ENCODE measurements at places on chromosomes 2 and 18. TPM values are rescaled to one million over a fixed set of nuclear protein-coding genes. Genes with fewer than 3 reads are reported as not detected.

- no peak for DNase-seq
- no peak overlapping the region for H3K4me3 ChIP-seq
- H3K27me3 ChIP-seq: no peaks in the 10 kb centered on the region
- no peaks in the 10 kb centered on the region for H3K4me1 ChIP-seq
- H3K27ac ChIP-seq: no peak overlapping the region
Observed at GRCh38 chr2:98663511-98664090, 55.2 kb downstream of the UNC50 start.

DNA sequence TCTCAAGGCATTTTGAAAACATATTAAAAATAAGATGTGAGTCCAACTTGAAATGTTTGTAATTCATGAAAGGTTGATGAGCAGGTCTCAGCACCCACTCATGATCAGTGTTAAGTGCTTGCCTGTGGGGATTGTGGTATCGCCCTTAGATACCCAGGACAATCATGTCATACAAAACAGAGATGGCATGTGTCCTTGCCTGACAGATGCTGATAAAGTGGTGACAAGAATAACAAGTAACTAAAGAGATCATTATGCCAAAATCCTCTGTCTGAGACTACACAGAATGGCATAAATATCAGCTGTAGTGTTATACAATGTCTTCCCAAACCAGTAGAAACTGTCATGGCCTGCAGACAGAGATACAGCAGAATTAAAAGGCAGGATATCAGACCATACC lies 930.3 kb downstream of the SUCLG1 start:
- H3K4me1 ChIP-seq: no peaks in the 10 kb centered on the region
- no peaks in the 10 kb centered on the region for H3K27me3 ChIP-seq
- no peak overlapping the region for H3K4me3 ChIP-seq
- H3K36me3 ChIP-seq: no peaks in the 10 kb centered on the region
- no peak for DNase-seq
- no peak overlapping the region for H3K27ac ChIP-seq

DNA sequence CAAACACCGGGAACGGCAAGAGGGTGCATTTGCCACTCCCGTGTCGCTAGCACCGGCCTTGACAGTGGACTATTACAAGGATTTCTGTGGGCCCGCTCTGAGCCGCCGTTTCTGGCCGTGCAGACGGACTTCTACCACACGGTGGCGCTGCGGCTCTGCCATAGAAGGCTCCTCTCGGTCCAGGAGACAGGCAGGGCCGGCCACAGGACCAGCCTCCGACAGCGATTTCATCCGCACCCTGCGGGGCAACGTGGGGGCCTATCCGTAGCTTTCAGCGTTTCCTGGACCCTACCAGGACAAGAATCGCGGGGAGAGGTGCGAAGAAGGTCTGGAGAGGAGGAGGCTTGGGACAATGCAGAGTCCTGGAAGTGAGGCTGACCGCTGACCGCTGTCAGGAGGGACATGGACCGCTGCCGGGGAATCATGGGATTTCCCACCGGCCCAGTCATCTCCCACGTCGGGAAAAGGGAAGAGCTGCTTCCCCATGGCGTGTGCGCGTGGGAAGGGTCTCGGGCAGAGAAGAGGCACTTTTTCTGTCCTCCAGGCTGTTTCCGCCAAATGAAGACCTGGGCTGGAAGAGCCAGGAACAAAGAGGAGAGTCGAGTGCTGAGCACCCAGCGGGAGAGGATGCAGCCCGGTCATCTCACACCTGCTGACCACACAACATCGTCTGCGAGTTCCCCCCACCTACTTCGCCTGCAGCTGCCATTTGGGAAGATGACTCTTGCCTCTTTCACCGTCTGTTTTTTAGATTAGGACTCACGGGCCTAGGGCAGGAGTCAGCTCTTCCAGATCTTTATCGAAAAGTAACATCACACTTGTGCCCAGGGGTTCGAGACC lies 35.5 kb upstream of the HAAO start:
- H3K4me1 ChIP-seq: peaks cover 17% of the 10 kb centered on the region
- no peaks in the 10 kb centered on the region for H3K27me3 ChIP-seq
- H3K27ac ChIP-seq: peak overlapping the region; percentile 61
- peak; percentile 88 for DNase-seq
- H3K36me3 ChIP-seq: no peaks in the 10 kb centered on the region

DNA sequence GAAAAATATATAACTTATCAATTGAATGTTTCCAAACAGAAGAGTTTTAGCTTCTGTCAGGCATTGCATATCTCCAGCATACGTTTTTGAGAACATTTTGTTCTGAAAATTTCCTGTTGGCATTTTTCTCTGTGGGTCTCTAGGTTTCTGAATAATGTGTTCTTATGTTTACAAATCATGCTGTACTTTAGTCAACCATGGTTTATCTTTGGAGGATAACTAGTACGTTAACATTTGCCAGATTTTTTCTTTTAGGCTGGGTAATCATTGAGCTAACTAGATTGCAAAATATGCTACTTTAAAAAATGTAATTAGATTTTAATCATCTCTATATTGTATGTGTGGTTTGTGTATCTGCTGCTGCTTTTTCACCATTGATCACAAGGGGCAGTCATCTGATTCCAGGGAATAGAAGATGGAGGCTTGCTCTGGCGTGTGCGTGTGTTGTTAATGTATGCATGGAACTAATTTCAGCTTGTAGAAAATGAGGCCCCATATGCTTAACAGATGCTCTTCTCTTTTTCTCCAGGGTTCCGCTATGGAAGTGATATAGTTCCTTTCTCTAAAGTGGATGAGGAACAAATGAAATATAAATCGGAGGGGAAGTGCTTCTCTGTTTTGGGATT lies 21.3 kb downstream of the XRCC5 start:
- peaks cover 100% of the 10 kb centered on the region for H3K36me3 ChIP-seq
- DNase-seq: no peak
- no peaks in the 10 kb centered on the region for H3K4me1 ChIP-seq
- H3K27ac ChIP-seq: no peak overlapping the region

DNA sequence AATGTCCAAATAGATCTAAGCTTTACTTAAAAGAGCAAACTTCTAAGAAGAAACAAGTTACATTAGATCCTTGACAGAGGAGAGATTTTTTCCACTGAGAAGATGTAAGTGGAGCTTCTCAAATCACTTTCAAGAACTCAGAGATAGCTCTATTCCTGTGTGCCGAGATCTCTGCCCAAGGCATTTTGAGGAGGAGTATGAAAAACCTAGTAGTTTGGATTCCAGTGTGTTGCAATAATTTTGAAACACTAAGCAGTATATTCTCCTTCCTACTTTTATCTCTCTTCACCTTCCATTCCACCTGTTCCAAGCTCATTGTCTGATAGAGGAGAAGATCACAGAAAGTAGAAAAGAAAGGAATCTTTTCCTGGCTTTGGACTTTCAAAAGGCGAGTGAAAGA lies 192.0 kb upstream of the TANK start:
- H3K36me3 ChIP-seq: no peaks in the 10 kb centered on the region
- no peak overlapping the region for H3K4me3 ChIP-seq
- no peaks in the 10 kb centered on the region for H3K27me3 ChIP-seq
- H3K27ac ChIP-seq: peak overlapping the region; percentile 6
- H3K4me1 ChIP-seq: peaks cover 15% of the 10 kb centered on the region
- DNase-seq: no peak

GRCh38 chr2:31247711-31248110 lies 13.8 kb downstream of the EHD3 start:
- no peaks in the 10 kb centered on the region for H3K27me3 ChIP-seq
- H3K27ac ChIP-seq: no peak overlapping the region
- H3K4me3 ChIP-seq: no peak overlapping the region

DNA sequence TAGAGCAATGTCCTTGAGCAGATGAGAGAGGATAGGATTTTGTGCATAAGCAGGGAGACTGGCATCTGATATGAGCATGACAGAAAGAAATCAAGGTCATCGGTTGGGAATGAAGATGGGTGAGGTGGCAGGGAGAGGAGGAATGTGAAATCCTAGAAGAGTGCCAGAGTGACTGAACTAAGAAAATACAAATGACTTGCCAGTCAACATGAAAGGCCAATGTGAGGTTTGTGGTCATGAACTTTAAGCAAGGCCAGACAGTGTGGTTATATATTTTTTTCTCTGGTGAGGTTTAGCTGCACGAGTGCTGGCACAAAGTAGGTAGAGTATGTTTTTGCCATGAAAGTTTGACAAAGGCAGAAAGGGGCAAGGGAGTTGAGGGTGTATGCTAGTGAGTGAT lies 21.2 kb downstream of the QPCT start:
- DNase-seq: no peak
- no peak overlapping the region for H3K4me3 ChIP-seq
- H3K27me3 ChIP-seq: no peaks in the 10 kb centered on the region
- no peak overlapping the region for H3K27ac ChIP-seq
- no peaks in the 10 kb centered on the region for H3K36me3 ChIP-seq
- no peaks in the 10 kb centered on the region for H3K4me1 ChIP-seq

- H3K4me3 ChIP-seq: no peak overlapping the region
- peaks cover 4% of the 10 kb centered on the region for H3K4me1 ChIP-seq
- no peak overlapping the region for H3K27ac ChIP-seq
- no peaks in the 10 kb centered on the region for H3K27me3 ChIP-seq
- no peak for DNase-seq
Observed at GRCh38 chr2:221477714-221478484, 94.2 kb downstream of the EPHA4 start.

- DNase-seq: peak; percentile 79
- no peaks in the 10 kb centered on the region for H3K36me3 ChIP-seq
- no peak overlapping the region for H3K4me3 ChIP-seq
- no peaks in the 10 kb centered on the region for H3K27me3 ChIP-seq
- H3K4me1 ChIP-seq: peaks cover 18% of the 10 kb centered on the region
Observed at GRCh38 chr2:168699844-168700417, 102.5 kb upstream of the NOSTRIN start.

The DYNAP gene
- total RNA-seq: not detected

The CD28 gene
- 0.80 TPM for total RNA-seq

The NLRC4 gene
- 3.2 TPM for total RNA-seq

- no peaks in the 10 kb centered on the region for H3K36me3 ChIP-seq
- no peak for DNase-seq
- H3K4me1 ChIP-seq: no peaks in the 10 kb centered on the region
- H3K4me3 ChIP-seq: no peak overlapping the region
- no peak overlapping the region for H3K27ac ChIP-seq
Observed at GRCh38 chr18:3715231-3716080, 265.5 kb downstream of the TGIF1 start.

- no peak overlapping the region for H3K4me3 ChIP-seq
- no peaks in the 10 kb centered on the region for H3K36me3 ChIP-seq
- no peaks in the 10 kb centered on the region for H3K27me3 ChIP-seq
- DNase-seq: no peak
- no peak overlapping the region for H3K27ac ChIP-seq
Observed at GRCh38 chr2:220393711-220394110, 766.3 kb downstream of the SLC4A3 start.

- no peak overlapping the region for H3K4me3 ChIP-seq
- H3K27ac ChIP-seq: no peak overlapping the region
- H3K4me1 ChIP-seq: peaks cover under 1% of the 10 kb centered on the region
- H3K27me3 ChIP-seq: no peaks in the 10 kb centered on the region
- DNase-seq: peak; percentile 69
Observed at GRCh38 chr2:133780099-133780996, 212.1 kb upstream of the NCKAP5 start.

DNA sequence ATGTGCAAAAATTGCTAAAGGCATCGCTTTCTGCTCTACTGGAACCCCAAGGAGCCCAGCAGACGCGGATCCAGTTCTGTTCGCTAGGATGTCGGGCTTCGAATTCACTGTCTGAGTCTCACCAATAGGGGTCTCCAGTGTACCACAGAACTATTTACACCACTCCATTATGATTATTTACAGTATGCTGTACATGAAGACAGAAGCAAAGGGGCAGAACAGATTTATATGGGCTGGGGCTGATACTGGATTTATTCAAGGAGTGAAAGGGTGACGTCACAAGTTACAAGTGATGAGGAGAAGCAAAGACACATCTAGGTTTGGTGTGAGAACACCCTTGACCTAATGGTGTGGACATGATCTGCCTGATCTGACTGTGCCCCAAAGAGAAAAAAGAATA lies 185.3 kb upstream of the ATP5MC3 start:
- H3K27ac ChIP-seq: no peak overlapping the region
- H3K4me3 ChIP-seq: no peak overlapping the region
- H3K4me1 ChIP-seq: no peaks in the 10 kb centered on the region
- no peaks in the 10 kb centered on the region for H3K27me3 ChIP-seq

The TXNDC2 gene
- not detected for total RNA-seq

- peaks cover 17% of the 10 kb centered on the region for H3K27me3 ChIP-seq
- no peak overlapping the region for H3K27ac ChIP-seq
- H3K36me3 ChIP-seq: no peaks in the 10 kb centered on the region
- H3K4me3 ChIP-seq: peak overlapping the region; percentile 63
- DNase-seq: no peak
Observed at GRCh38 chr2:45643095-45643494, 8.4 kb upstream of the PRKCE start.

GRCh38 chr2:165868211-165868610 lies 74.2 kb upstream of the GALNT3 start:
- no peak for DNase-seq
- H3K4me1 ChIP-seq: no peaks in the 10 kb centered on the region
- no peak overlapping the region for H3K27ac ChIP-seq
- no peak overlapping the region for H3K4me3 ChIP-seq
- H3K27me3 ChIP-seq: no peaks in the 10 kb centered on the region

GRCh38 chr2:128602038-128602698 lies 283.5 kb upstream of the HS6ST1 start:
- DNase-seq: no peak
- no peak overlapping the region for H3K27ac ChIP-seq
- no peaks in the 10 kb centered on the region for H3K36me3 ChIP-seq

The TUBA3E gene
- total RNA-seq: 49.7 TPM

All from heart right ventricle (tissue), 16 donors.